Fibroblast of the aortic adventitia (primary cell): ENCODE measurements at places on chromosomes 5 and 9. TPM values are rescaled to one million over a fixed set of nuclear protein-coding genes. Genes with fewer than 3 reads are reported as not detected.

EIF4EBP3 gene
- 0.74 and 4.7 TPM in 2 replicates for total RNA-seq

ATP6V1G1 gene
- total RNA-seq = 88.2 and 128 TPM in 2 replicates

TICAM2 gene
- 9.1 and 19.1 TPM in 2 replicates for total RNA-seq

PCDHGC5 gene
- total RNA-seq = 7.0 and 10.5 TPM in 2 replicates

OR13F1 gene
- not detected in 2 replicates for total RNA-seq
